ENCODE measurements at places on chromosomes 3 and 15.

DNA sequence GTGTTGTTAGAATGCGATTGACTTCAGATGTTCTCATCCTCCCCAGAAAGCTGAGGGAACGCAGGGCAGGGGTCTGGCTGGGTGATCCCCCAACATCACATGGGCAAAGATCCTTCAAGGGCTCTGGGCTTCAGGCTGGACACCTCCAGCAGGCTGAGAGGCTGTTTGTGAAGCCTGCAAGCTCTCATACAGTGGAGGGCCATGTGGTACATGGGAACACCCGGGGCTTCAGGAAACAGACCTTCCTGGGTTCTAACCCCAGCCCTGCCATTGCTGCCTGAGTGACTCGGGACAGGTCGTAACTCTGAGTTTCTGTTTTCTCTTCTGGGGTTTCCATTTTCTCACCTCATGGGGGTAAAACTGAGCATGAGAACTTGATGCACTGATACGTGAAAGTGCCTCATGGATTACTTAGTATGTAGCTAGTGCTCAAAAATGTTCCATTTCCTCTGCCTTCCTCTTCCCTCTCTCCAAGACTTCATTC lies 81.2 kb downstream of the TLE3 start:
- no peak for DNase-seq

DNA sequence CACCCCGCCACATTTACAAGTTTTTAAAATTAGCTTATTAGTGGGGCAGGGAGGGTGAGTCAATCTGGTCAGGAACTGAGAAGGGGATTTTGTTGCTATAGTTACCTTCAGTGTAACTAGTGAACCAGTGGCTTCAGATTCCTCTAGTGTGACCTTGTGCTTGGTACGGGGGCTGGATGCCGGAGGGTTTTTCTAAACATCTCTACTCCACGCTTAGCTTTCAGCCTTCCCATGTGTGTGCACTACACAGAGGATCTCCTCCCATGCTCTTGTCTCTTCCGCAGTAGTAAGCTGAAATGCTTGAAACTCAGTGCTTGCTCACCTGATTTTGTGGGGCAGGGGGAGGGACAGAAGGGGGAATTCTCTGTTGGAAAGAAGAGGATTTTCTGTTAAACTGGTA lies 67.9 kb upstream of the AKAP13 start:
- no peak for DNase-seq

- no peak for DNase-seq
Observed at GRCh38 chr3:193842029-193842798, 249.2 kb downstream of the OPA1 start.

GRCh38 chr15:31782951-31783350 lies 247.4 kb upstream of the CHRNA7 start:
- no peak for DNase-seq

GRCh38 chr15:49242820-49243219 lies 72.8 kb downstream of the GALK2 start:
- no peak for DNase-seq

DNA sequence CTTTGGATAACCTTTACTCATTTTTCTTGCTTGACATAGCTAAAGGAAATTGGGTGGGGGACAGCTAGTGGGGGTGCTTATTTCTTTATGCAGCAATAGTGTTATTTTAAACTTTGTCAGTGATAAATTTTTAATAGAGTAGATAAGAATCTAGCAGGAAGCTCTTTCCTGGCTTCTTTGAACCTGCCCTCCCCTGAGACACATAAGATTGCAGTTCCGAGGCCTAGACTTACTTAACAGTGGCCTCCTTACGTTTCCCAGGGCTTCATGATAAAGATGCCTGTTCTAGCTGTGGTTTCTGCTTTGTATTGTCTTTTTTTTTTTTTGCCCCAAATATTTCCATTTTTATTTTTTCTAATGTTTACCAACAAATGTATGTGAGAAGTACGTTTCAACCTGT lies 170.1 kb downstream of the VPS8 start:
- DNase-seq, result no peak

DNA sequence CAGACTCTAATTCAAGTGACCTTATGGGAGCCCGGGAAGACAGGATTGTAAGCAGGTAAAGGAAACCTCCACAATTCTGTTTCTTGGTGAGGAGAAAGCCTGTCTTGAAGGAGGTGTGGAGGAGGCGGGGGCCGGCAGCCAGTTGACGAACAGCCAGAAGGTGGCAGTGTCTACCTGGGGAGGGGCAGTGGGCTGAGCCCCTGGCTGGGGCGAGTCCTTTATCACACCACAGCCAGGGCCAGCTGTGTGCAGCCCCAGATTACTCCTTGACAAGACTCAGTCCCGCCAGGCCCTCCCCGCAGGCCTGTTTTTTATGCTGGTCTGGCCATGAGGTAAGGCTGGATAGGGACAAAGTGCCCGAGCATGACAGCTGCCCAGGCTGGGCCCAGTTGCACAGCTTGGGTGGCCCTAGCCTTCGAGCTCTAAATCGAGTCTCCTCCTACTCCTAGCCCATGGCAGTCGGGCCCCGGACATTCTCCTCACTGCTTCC lies 40.9 kb upstream of the IDH2 start:
- no peak for DNase-seq

DNA sequence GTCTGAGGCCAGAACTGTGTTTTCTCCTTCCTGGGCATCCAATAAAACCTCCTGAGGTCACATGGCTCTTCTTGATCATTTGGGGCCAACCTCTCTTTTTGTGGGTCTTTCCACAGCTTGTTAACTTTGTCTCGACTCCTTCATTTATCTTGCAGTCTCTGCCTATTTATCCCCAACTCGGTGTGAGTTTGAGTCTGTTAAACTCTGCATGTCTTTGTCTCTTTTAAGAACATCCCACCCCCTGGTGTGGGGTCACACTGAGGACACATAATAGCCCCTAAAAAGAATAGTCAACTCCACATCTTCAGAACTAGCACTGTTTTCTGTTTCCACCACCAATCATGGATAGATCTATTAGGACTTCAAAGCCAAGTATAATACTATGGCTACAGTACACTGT lies 187.2 kb downstream of the TLE3 start:
- no peak for DNase-seq

- DNase-seq, result no peak
Observed at GRCh38 chr3:97820780-97821179, 1.0 kb upstream of the CRYBG3 start.

DNA sequence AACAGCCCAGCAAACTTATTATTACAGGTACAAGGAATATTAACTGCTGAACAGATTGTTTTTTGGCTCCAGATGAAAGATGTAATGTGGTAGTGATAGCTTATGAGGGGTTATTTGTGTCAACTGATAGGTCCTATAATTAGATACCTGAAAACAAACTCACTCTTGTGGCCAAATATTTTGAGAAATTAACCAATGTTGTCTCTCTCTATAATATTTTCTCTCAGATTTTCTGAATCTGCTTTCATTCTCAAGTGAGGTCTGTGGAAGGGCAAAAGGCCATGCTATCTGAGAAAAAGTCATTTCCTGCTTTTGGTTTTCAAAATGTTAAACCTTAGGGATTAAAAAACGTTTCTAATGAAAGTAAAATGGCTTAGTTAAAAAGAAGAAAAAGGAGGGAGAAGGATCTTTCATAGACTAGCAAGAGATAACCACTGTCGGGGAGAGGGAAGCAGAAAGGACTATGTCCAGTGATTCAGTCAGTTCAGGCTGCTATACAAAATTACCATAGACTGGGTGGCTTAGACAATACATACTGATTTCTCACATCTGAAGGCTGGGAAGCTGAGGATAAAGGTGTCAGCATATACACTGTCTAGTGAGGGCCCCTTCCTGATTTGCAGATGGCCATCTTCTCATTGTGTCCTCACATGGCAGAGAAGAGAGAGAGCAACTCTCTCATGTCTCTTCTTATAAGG lies 277.5 kb upstream of the P2RY1 start:
- DNase-seq, result no peak

DNA sequence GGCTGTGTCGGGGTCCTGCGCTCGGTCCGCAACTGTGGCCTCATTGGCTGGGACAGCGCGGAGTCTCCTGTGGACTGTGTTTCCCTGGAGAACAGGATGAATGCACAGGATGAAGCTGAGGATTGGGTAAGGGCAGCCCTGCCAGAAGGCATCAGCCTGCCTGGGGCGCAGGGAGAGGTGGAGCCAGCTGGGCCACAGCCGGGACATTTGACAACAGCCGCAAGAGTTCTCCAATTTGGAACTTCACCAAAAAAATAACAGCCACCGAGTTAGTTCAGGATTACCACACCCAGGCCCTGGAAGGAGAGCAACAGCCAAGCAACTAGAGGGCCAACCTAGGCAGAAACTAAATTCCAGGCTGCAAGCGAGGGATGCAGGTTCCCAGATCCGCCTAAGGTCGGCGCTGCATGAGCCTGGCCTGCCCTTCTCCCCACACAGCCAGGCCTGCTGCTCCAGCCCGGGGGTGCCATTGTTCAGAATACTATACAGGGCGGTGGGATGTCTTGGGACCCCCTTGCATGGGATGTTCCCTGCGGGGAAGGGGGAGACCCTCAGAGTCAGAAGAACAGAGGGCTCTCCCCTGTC lies 229.3 kb downstream of the OCA2 start:
- no peak for DNase-seq

DNA sequence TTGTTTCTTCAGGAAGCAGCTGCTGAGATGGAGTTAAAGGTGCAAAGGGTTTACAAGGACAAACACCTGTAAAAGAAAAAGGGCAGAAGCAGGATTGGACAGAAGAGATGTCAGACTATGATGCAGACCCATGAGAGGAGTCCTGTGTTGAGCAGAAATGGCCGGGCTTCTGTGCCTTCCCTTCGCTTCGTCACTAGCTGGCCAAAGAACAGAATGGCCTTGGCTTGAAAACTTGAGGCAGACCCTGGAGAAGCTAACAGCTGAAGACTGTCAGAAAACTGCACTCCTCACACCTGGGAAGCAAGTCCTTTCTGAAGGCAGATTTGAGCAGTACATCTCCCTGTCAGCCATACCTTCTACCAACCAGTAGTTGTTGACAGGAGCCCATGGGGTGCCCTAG lies 8.4 kb upstream of the NMNAT3 start:
- DNase-seq, result no peak

DNA sequence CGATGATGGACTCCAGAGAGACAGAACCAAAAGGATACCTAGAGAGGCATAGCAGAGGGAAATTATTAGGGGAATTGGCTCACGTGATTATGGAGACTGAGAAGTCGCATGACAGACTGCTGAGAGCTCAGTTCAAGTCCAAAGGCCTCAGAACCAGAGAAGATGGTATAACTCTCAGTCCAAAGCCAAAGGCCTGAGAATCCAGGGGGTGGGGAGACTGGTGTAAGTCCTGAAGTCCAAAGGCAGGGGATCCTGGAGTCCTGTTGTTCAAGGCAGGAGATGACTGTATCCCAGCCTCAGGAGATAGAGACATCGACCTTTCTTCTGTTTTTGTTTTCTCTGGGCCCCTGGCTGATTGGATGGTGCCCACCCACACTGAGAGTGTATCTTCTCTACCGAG lies 1.2 kb upstream of the KLHL6 start:
- DNase-seq, result no peak

- DNase-seq, result no peak
Observed at GRCh38 chr15:69748576-69749185, 296.1 kb downstream of the RPLP1 start.

- no peak for DNase-seq
Observed at GRCh38 chr15:27498700-27499099, 527.7 kb downstream of the GABRG3 start.

GRCh38 chr3:127750226-127751031 lies 71.9 kb downstream of the MGLL start:
- no peak for DNase-seq

DNA sequence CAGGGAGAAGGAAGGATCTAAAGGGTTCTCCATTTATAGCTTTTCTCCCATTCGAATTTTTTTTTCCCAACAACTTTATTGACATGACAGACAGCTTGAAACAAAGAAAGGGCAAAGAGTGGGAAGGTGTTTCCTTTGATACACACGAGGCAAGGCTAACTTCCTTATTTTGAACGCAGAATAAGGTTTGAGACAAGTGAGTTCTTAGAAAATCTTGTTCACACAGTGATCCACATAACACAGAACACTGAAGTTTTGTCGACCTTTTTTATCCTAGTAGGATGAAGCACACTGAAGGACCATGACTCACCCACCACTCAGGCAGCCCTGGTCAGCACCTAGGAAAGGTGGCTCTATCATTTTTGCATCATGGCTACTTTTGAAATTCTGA lies 425.8 kb upstream of the MDFIC2 start:
- no peak for DNase-seq

DNA sequence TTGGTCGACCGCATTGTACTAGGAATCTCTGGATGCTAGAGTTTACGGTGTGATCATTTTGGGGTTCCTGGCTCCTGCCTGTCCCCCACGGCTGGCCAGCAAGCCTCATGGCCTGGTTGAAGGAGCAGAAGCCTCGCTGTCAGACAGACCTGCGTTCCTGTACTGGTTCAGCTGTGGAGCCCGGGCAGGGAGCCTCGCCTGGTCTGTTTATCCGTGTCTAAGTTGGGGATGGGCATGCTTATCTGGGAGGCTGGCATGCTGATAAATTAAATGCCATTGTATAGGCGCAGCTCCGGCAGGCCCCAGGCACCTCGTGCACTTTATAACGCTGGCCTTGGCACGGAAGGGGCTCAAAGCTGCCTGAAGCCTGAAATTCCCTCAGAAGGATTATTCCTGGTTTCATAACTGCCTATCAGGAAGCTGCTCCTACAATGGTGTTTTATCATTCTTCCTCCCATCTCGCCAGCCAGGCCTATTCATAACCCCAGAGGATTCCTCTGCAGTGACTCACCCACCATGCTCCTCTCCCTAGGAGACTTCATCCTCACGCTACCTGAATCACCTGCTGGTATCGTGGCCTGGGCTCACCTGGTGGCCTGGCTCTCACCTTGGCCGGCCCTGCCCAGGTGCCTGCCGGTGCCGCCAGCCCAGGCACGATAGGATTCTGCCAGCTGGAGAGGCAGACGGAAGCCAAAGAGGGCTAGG lies 110.9 kb downstream of the ASB7 start:
- no peak for DNase-seq

DNA sequence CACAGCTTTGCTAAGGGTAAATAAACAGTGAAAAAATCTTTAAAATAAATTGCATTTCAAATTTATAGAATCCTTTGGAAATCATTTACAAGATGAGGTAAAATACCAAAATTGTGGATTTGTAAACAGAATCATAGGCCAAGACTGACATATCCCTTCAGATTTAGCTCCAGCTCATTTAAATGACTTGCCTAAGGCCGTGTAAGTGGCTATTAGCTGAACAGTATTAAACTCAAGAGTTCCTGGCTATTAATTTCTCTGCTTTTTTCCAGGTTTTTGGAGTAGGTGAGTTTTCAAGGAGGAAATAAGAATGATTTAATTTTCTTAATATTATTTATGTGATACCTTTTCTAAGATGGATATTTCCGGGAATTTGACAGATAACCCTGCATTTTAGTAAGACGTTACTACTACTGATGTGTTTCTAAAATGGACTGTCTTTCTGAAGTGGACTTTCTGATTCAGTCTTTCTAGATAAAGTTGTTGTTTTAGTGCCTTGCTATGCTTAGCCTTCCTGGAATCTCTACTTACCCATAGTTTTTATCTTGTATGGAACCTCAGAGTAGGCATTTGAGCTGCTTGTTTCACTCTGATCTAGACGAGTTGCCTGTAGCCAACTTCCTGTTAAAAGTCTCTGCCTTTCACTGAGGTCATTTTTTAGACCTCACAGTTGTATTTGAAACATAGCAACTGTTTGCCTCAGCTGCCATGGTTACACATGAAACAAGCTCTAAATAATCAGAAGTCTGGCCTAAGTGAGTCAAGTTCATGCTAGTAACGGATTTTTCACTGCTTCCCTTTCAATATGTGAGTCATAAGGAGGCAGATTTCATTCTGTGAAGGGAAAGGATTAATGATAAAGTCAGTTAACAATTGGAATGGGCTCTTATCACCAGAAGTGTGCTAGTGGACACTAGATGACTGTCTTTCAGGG lies 127.0 kb downstream of the KLHL25 start:
- no peak for DNase-seq

GRCh38 chr3:115113367-115113766 lies 33.7 kb downstream of the ZBTB20 start:
- no peak for DNase-seq

All from C1 segment of cervical spinal cord (tissue), 14 donors.